ENCODE measurements at places on chromosomes 5 and 9. TPM values are rescaled to one million over a fixed set of nuclear protein-coding genes. Genes with fewer than 3 reads are reported as not detected.
A peak's percentile ranks its signal among the peaks of the same experiment; 100 is the strongest.

GRCh38 chr9:20236676-20237075, 385.6 kb downstream of the MLLT3 start:
- DNase-seq = no peak

- no peak for DNase-seq
These were observed 14.9 kb upstream of the MACIR start for GRCh38 chr5:103243665-103244064.

DNA sequence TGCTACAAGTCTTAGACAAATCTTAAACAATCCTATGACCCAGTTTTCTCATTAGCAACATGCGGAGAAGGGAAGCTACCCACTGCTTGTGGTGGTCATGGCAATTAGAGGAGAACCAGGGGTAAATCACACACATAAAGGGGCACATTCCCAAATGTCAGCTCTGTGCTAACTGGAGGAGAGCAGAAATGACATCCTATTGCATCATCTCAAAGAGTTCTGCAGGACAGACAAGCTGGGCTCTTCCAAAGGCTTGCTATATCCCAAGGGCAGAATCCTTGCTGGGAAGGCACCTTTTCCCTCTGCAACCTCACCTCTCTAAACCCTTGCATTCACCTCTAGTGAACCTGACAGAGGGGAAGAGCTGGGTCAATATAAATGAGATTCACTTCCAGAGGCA, 17.0 kb upstream of the WWC1 start:
- DNase-seq = no peak

- DNase-seq = no peak
These were observed 18.1 kb downstream of the PTCH1 start for GRCh38 chr9:95498641-95499040.

The PALM2AKAP2 gene
- total RNA-seq = 2.3 TPM

The SLC22A4 gene
- 2.3 TPM for total RNA-seq

DNA sequence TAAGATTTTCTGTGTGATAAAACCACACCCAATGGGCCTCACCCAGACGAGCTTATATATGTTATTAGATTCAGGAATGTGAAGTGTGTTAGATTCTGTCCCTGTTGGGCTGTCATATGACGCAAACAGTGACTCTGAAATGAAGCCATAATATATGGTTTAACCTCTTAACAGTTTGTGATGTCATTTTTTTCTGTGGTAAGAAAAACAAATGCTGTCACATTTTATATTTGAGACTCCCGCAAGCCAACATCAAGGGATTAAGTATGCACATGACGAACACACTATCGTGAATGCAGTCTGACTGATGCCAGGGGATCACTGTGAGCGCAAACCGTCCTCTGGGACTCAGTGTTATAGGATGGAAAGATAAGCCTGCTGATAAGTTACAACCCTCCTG, 321.7 kb downstream of the SH3GL2 start:
- no peak for DNase-seq

The ORM2 gene
- total RNA-seq = 0.56 TPM

The GFI1B gene
- total RNA-seq = 9.7 TPM

DNA sequence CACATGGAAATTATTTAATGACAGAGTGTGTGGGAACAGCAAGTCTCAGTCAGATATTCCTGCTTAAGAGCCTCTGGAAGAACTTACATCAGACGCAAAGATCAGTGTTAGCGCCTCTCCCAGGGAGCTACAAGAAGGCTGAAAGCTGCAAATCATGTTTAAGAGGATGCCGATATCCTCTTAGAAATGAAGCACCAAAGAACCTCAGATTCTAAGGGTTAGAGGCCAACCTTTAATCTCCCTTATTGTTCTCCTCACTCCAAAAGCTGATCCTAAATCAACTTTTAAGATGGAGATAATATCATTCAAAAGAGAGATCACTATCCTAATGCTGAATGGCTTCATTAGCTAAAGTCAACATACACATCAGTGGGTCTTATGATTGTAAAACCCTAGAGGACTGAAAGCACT, 160.6 kb downstream of the NFIB start:
- no peak for DNase-seq

GRCh38 chr5:136146201-136146600, 13.6 kb downstream of the SMAD5 start:
- DNase-seq = no peak

The PLGRKT gene
- 7.5 TPM for total RNA-seq

The CCDC171 gene
- total RNA-seq = 30.2 TPM

GRCh38 chr5:98772415-98773213, 849 bp upstream of the RGMB start:
- DNase-seq = peak; percentile 79

DNA sequence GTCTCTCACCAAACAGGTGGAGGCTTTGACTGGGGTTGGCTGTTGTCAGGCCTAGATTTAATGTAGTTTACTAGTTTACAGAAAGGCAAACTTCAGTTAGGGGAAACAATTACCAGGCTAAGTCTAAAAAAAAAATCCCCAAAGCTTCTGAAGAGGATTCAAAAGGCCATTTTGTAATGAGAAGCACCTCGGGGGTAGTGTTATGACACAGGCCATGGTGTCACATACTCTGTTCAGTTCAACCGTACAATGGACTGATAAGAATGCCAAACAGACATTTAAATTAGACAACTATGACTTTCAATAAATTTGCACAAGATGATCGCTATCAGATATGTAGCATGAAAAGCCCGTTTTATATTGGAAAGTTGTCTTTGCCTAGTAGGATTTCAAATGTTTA, 120.1 kb upstream of the PCA3 start:
- no peak for DNase-seq

- no peak for DNase-seq
These were observed 114.3 kb upstream of the SARDH start for GRCh38 chr9:133852431-133852830.

GRCh38 chr9:91711755-91712601, 238.1 kb downstream of the ROR2 start:
- DNase-seq = peak; percentile 41
